Progenitor cell of endocrine pancreas (in vitro differentiated cells): ENCODE measurements at places on chromosomes 7 and 10. TPM values are rescaled to one million over a fixed set of nuclear protein-coding genes. Genes with fewer than 3 reads are reported as not detected.

DNA sequence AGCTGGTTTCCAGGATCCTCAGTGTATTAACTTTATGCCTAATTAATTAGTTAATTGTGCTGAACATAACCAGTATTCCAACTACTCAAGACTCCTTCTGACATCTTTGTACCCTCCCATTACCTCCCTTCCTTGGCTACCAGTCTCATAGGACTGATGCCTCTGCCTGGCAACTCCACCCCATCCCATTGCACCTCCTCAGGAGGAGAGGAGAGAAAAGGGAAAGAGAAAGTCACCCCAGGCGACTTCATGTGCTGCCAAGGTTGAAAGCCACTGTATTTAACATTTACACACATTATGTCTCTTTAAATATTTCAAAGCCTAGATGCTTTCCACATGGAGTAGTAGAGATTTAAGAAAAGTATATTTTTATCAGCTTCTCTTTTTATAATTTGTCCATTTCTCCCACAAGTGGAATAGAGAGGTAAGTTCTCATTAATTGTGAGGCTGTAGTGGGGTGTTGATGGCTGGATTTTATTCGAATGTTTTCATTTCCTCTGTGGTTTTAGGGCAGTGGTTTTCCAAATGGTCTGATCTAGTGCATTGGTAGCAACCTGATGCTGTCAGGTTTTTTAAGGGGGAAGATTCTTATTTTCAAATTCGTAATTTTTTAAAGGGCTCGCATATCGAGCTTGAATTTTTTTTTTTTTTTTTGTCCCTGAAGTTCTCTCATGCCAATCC, 148.0 kb downstream of the BICC1 start:
- DNase-seq, result no peak

DNA sequence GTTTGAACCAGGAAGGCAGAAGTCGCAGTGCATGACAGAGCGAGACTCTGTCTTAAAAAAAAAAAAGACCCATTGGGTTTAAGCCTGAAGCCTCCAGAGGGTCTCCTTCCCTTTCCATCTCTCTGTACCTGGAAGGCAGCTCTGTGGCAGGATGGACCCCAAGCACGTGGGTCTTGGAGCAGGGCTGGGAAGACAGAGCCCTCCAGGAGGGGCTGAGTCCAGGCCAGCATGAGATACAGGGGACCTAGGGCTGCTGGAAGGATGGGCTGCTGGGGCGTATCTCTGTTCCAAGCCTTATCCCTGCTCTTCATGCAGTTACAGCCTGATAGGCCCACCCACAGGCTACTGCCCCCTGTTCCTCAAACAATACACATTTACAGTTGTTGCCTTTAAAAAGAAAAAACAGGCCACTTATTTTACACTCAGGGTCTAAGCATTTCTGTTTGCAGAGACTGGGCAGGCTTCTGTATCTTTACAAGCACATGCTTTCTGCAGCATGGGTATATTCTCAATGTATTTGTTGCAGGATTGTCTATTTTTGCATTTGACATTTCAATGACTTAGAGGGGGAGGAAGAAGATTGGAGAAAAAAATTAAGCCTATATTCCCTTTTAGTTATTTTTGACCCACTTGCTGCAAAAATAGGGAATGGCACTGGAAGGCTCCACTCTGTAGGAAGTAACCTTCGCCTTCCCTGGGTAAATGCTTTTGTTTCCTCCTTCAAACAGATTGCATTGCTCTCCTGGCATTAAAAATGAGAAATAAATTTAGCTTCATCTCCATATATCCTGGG, 60.1 kb downstream of the FAM171A1 start:
- no peak for DNase-seq

DNA sequence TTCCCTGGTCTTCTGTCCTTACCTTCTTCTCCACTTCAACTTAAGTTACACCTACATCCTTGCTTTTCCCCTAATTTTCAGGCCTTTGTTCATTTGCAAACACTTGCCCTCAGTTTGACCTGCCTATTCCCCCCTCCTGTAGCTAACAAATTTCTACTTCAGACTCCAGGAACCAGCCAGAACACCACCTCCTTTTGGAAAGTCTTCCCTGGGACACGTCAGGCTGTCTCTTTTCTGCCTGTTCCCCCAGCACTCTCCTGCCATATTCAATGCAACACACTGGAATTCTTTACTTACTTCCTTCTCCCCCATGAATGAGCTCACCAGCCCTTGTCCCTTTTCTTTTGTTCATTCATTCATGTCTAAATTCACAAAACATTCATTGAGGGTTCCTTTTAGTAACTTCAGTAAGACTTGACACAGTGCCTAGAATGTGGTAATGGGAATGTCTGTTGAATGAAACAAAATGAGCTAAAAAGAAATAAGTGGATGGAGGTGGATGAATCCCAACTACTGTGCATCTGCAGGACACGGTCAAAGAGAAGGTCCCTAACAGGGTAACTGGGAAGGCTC, 478.0 kb downstream of the KCNMA1 start:
- no peak for DNase-seq

GRCh38 chr7:99920149-99920548, 819 bp upstream of the TRIM4 start:
- DNase-seq, result no peak

- peak; percentile 7 for DNase-seq
Measured at GRCh38 chr10:43249962-43250614, 16.8 kb downstream of the RASGEF1A start.

GRCh38 chr7:100896732-100897608, 1.3 kb upstream of the ACHE start:
- peak; percentile 67 for DNase-seq

DNA sequence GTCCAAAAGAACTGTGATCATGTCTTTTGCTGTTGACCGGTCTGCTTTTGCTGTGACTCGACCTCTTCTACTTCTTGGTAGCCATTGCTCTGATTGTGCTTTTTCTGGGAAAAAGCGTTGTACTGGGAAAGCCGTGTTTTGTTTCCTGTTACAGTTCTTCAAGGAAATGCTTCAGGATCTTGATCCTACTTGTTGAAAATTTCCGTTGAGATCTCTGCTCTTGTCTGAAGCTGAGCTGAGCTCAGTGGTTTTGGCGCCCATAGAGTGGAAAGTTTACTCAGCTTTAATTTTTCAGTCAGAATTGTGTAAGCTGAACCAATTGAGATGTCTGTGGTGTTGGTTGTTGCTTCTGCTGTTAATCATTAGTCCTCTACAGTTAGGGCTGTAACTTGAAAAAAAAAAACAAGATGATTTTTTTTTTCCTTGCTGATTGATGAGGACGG, 302.2 kb downstream of the CCDC3 start:
- DNase-seq, result no peak

GRCh38 chr7:100431286-100431735, 1.7 kb downstream of the MEPCE start:
- no peak for DNase-seq

DNA sequence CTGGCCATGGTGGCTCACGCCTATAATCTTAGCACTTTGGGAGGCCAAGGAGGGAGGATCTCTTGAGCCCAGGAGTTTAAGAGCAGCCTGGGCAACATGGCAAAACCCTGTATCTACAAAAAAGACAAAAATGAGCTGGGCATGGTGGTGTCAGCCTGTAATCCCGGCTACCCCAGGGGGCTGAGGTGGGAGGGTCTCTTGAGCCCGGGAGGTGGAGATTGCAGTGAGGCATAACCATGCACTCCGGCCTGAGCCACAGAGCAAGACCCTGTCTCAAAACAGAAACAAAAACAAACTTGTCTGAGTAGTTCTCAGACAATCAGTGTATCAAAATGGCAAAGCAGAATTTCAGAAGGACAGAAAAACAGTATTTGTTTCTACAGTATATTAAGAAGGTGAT, 45.2 kb upstream of the BPGM start:
- DNase-seq, result no peak

- DNase-seq, result no peak
Measured at GRCh38 chr7:80536426-80536825, 24.6 kb upstream of the GNAT3 start.

DNA sequence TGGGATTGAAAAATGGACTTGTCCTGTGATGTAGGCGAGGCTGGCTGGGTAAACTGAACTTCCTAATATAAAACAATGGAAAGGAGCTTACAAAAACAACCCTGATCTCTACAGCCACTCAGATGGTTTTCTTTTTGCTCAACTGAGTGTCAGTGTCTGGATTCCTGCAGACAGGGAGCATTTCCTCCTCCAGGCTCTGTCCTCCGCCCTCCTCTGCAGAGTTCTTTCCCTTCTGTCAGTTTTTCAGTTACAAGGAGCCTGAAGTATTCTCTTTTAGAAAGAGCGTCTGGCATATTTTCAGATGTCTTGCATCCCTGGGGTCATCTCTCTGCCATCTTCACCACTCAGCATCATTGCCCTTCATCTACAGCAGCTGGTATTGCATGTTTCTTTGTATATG, 50.0 kb upstream of the PITRM1 start:
- DNase-seq, result no peak

GRCh38 chr7:91653286-91653685, 227.2 kb downstream of the MTERF1 start:
- DNase-seq, result no peak

- DNase-seq, result no peak
Measured at GRCh38 chr10:128178302-128178958, 52.2 kb upstream of the MKI67 start.

DNA sequence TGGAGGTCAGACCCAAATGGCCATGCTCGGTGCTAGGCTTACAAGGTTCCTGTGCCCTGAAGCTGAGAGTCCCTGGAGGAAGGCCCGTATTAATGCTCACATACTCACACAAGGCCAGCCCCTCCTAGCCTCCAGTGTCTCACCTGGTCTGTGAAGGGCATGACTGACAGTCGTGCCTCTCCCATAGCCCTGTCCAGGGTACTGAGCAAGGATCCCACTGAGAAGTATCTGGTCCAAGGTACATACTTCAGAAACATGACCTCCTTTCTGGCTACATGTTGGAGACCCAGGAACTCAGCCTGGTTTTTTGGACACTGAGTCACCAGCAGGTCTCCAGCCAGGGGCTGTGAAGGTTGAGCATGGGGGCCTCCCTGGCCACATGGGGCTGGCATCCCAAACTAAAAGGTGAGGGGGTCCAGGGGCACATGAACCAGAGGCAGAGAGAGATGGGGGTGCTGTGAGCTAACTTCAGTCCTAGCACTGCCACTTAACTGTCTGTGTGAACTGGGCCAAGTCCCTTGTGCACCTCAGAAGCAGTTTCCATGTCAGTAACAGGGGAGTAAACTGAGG, 17.6 kb upstream of the RASGEF1A start:
- peak; percentile 42 for DNase-seq

- no peak for DNase-seq
Measured at GRCh38 chr7:157358041-157358752, 21.4 kb downstream of the DNAJB6 start.

CYP3A7 gene
- not detected in 2 replicates for total RNA-seq

HSPA12A gene
- total RNA-seq, result 9.1 and 10.3 TPM in 2 replicates

SPDYE3 gene
- not detected in 2 replicates for total RNA-seq

LIPJ gene
- not detected in 2 replicates for total RNA-seq

ARMS2 gene
- total RNA-seq, result not detected in 2 replicates

SUN3 gene
- total RNA-seq, result not detected in 2 replicates

DAGLB gene
- 30.3 and 31.2 TPM in 2 replicates for total RNA-seq

PIK3AP1 gene
- 40.0 TPM in 2 replicates for total RNA-seq

NT5C3A gene
- total RNA-seq, result 35.0 and 36.1 TPM in 2 replicates

PNLIPRP3 gene
- not detected in 2 replicates for total RNA-seq

PIP gene
- total RNA-seq, result not detected in 2 replicates

LRIT1 gene
- not detected in 2 replicates for total RNA-seq
